ENCODE measurements at places on chromosomes 16 and 17.

GRCh38 chr17:48262982-48263730 is 155.6 kb downstream of the SNX11 start:
- no peak for DNase-seq

DNA sequence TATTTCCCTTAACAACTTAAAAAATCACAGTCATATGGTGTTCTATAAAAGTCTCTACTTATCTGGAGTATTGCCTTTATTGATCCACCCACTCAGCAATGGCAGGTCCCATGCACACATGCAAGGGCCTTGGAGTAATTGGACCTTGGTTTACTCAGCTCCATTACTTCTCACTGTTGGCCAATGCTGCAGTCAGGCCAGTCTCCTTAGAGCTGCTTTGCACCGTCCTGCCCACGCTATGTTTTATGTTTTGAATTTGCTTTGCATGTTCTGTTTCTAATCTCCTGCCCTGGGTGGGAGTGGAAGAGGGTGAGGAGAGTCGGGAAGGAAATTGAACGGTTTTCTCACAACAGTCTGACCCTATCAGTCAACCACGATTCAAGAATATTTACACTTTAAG is 23.6 kb downstream of the ARHGAP44 start:
- DNase-seq, result no peak

- no peak for DNase-seq
These were observed 137.6 kb downstream of the AATF start for GRCh38 chr17:37086334-37086733.

GRCh38 chr17:75757086-75757681 is 7.8 kb downstream of the GALK1 start:
- no peak for DNase-seq

DNA sequence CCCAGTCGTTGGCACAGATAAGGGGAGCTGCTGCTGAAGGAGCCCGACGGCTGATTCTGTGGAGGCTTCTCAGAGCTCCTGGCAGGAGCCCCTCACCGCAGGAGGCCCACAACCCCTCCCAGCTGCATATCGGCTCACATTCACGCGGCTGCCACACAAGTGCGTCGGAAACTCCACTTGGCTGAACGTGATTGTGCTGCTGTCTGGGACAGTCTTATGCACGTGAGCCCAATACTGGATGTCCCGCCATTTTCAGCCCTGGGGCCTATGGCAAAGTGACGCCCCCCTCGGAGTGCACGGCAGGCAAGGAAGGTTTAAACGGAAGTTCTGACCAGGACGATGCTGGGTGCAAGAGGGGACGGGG is 8.7 kb upstream of the PITPNA start:
- DNase-seq, result no peak

- DNase-seq, result no peak
These were observed 382.4 kb downstream of the SNX29 start for GRCh38 chr16:12358898-12359297.

GRCh38 chr17:50114849-50115357 is 15.1 kb downstream of the SAMD14 start:
- no peak for DNase-seq

- no peak for DNase-seq
These were observed 2.0 kb upstream of the SPHK1 start for GRCh38 chr17:76382351-76382802.
